ENCODE measurements at places on chromosomes 1 and 21.

- DNase-seq, result peak; percentile 42
These were observed 119.7 kb downstream of the ZNF281 start for GRCh38 chr1:200290010-200290685.

DNA sequence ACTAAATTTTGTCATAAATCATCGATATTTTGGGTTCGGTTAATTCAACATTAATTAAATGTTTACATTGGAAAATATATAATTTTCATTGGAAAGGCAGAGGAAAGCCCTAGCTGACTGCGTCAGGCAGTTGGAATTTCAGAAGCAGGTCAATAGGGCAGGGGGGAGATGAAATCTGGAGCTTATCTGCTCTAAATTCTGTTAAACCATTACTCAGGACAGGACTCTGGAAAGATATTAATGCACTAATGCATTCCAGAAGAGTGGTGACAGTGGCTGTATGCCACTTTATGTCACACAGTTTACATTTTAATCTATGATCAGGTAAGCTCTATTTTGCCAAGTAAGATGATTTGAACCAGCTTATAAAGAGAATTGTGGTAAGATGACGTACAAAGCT lies 153.0 kb upstream of the B3GALT2 start:
- no peak for DNase-seq

- DNase-seq, result peak; percentile 64
These were observed at the start of gene ST7L for GRCh38 chr1:112618721-112619517. Gene ST7L, minus strand, starts transcription at chr1:112619141. Its CDS starts 28 bp downstream, at chr1:112619113.

GRCh38 chr1:177880339-177880891 lies 89.4 kb downstream of the SEC16B start:
- DNase-seq, result no peak

- no peak for DNase-seq
These were observed 1.9 kb downstream of the WDR64 start for GRCh38 chr1:241654019-241654418.

DNA sequence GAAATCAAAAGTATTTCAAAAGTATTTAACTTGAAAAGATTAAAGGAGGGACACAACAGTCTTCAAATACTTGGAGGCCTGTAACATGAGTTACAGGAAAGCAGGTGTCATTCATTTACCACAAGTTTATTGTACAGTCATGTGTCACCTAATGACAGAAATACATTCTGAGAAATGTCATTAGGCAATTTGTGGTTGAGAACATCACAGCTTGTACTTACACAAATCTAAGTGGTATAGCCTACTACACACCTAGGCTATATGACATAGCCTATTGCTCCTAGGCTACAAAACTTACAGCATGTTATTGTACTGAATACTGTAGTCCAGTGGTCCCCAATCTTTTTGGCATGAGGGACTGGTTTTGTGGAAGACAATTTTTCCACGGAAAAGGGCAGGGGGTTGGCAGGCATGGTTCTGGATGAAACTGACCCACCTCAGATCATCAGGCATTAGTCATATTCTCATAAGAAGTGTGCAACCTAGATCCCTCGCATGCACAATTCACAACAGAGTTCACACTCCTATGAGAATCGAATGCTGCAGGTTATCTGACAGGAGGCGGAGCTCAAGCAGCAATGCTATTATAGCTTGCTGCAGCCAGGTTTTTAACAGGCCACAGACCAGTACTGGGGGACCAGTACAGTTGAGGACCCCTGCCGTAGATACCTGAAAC lies 25.0 kb upstream of the PHTF1 start:
- no peak for DNase-seq

- no peak for DNase-seq
These were observed 221.8 kb upstream of the CHRM3 start for GRCh38 chr1:239164451-239165180.

- no peak for DNase-seq
These were observed 13.2 kb upstream of the PRMT2 start for GRCh38 chr21:46622226-46622625.

DNA sequence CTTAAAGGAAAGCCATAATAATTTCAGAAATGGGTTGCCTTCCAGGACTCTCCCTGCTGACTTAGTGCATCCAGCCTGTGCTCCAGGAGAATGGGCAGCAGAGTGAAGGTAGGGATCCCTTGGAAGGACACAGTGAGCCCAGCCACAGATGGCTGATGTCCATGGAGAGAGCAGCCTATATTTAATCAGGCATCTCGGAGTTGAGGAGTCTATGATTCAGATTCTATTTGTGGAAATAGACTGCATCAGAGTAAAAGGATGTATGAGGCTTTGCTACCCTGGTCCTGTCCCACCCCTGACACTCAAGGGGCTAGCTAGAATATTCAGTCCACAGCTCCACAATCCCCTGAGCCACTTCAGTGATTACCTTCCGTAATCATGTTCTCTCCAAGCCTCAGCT lies 43.8 kb upstream of the PBX1 start:
- DNase-seq, result no peak

DNA sequence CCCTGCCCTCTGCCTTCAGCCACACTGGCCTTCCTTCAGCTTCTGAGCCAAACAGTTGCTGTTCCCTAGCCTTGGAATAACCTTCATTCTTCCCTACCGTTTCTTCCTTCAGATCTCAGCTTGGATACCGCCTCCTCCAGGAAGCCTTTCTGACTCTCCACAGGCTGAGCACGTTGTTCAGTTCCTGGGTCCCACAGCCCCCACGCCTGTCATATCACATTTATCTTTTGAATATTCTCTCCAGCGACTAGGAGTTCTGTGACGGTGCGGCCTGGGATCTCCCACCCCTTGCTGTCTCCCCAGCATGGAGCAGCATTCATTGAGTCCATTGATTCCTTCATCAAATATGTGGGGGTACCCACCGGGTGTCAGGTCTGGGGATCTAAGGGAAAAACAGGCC lies 39.2 kb downstream of the EPHA2 start:
- no peak for DNase-seq

DNA sequence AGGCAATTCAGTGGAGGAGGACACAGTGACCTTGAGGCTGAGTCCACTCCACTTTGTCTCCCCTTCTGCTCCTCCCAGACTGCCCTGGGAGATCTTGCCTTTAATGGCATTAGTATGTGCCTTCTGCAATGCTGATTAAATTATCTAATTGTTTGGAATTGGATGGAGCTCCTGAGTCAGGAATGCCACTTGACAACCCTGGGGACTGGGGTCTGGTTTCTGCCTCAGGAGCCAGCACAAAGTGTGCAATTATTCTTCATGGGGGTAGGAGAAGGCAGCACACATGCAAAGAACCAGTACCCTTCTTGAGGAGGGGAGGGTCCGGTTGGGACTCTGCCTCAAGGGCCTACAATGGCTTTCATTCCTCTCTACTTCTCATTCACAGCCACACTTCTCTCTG lies 11.9 kb upstream of the PLXNA2 start:
- no peak for DNase-seq

Data from hematopoietic multipotent progenitor cell (in vitro differentiated cells).